Hematopoietic multipotent progenitor cell treated with erythropoietin and hydrocortisone succinate and interleukin-3 and kit ligand, for 17 days (in vitro differentiated cells): ENCODE measurements at places on chromosomes 1 and 21.

DNA sequence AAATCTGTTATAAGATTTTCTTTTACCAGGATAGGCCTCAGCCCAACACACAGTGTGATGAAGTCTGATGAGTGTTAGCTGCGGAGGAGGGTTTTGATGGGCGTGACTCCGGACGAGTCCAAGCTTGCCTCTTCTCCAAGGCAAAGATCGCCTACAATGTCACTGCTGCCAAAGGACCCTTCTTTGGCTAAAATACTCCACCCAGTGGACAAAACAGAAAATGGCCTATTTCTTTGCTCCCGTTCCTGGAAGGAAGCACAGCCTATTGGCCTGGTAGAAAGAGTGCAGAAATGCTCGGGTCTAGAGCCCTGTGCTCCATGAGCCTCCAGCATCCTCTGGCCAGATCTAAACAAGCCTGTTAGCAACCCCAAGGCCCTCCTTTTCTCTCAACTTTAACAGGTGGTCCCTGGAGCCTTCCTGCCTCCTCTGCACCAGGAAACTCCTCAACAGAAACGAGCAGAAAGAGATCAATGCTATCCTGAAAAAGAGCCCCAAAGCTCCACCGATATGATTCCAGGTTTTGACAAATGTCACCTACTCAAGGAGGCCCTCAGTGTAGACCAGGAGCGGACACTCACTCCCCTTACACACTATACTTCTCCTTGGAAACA lies 3.4 kb upstream of the CASQ2 start:
- peak; percentile 14 for DNase-seq

- DNase-seq = no peak
Measured at GRCh38 chr1:62361431-62361830, 42.2 kb upstream of the KANK4 start.

DNA sequence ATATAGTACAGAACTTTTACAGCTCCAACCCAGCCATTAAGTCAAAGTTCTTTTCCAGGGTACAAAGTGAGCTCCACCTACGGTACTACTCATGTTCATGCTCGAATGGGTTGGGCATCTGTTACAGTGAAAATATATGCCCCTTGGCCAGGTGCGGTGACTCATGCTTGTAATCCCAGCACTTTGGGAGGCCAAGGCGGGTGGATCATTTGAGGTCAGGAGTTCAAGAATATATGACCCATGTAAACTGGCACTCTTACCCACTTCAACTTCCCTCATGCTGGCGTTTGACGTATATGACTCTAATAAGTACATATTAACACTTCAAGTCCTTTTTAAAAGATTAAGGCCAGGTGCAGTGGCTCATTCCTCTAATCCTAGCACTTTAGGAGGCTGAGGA lies 71.3 kb upstream of the PKN2 start:
- DNase-seq = no peak

- DNase-seq = no peak
Measured at GRCh38 chr1:174269989-174270651, 110.8 kb downstream of the RABGAP1L start.

- no peak for DNase-seq
Measured at GRCh38 chr1:14661222-14661621, 62.7 kb downstream of the KAZN start.
